ENCODE measurements at places on chromosomes 7 and 10. TPM values are rescaled to one million over a fixed set of nuclear protein-coding genes. Genes with fewer than 3 reads are reported as not detected.

DNA sequence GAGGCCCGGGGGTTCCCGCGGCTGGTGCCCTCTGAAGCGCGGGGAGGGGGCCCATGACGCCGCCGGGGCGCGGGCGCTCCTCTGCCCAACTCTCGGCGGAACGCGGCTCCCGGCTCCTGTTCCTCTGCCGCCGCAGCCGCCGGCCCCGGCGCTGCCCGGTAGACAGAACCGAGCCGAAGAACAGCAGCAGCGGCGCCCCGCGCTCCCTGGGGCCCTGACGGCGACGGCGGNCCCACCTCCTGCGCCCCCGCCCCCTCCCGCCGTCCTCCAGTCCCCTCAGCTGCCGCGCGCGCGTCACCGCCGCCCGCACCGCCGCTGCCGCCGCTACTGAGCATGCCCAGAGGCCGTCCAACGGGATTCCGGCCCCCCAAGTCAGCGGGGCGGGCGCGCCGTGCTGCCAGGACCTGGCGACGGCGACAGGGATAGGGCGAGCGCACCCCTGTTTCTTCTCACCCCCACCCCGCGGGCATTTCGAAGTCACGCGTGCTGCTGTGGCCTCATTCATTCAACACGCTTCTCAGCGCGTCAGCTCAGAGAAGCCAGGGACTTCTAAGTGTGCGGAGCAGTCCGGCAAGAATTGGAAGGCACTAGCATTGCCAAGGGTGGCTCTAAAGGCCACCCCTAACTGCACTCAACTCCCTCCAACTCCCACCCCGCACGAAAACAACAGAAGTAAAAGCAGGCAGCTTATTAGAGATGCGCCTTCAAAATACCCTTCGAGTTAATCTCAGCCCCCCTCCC is at the start of gene IPMK:
IPMK (minus strand) TSS at position 182 of the 741 bp plus-strand sequence. CDS start 283 bp downstream, outside the sequence.
- DNase-seq, result peak; percentile 62

GRCh38 chr10:19756919-19757318 is 59.3 kb upstream of the PLXDC2 start:
- no peak for DNase-seq

GRCh38 chr10:21432266-21432665 is 93.2 kb downstream of the SKIDA1 start:
- DNase-seq, result no peak

DNA sequence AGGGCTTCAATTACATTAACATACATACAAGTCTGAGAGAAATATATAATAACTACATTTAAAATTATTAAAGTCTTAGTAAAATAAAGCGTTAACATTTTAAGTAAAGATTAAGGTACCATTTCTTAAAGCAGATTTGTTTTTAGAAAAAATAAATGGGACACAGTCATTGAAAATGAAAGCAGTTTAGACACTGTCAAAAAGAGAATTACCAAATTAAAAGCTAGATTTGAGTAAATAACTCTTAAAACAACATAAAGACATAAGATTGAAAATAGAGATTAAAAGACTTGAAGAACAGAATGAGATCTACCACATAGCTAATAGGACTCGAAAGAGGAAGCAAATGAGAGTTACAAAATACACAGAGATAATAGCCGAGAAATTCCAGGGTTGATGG is 562.2 kb upstream of the FOXK1 start:
- no peak for DNase-seq

GRCh38 chr7:95682913-95683312 is 86.6 kb upstream of the PDK4 start:
- DNase-seq, result no peak

DNA sequence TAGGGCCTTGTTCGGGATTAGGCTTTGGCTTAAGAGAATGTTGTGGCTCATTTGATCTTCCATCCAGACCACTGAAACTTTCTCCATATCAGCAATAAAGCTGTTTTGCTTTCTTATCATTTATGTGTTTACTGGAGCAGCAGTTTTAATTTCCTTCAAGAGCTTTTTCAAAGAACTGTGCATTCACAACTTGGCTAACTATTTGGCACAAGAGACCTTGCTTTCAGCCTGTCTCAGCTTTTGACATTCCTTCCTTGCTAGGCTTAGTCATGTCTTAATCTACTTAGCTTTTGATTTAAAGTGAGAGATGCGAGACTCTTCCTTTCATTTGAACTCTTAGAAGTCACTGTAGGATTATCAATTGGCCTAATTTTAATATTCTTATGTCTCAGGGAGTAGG is 19.1 kb upstream of the AKR1B1 start:
- no peak for DNase-seq

- DNase-seq, result no peak
These were observed 420.4 kb upstream of the SEMA3A start for GRCh38 chr7:84614821-84615501.

DNA sequence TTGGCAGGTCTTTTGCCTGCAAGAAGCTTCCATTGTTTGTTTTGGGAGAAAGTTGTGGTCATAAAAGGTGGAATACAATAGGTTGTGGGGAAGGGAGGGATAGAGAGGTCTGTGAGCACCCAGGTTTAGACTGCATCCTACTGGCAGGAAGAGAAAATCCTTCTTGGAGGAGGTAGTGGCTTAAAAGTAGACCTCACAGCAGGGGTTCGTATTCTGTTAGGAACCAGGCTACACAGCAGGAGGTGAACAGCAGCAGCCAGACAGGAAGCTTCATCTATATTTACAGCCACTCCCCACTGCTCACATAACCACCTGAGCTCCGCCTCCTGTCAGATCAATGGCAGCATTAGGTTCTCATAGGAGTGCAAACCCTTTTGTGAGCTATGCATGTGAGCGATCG is 245.3 kb downstream of the NSUN6 start:
- DNase-seq, result no peak

- no peak for DNase-seq
These were observed 1.4 kb downstream of the CPA1 start for GRCh38 chr7:130381468-130382312.

- no peak for DNase-seq
These were observed 184.4 kb downstream of the LRRTM3 start for GRCh38 chr10:67110286-67110685.

DNA sequence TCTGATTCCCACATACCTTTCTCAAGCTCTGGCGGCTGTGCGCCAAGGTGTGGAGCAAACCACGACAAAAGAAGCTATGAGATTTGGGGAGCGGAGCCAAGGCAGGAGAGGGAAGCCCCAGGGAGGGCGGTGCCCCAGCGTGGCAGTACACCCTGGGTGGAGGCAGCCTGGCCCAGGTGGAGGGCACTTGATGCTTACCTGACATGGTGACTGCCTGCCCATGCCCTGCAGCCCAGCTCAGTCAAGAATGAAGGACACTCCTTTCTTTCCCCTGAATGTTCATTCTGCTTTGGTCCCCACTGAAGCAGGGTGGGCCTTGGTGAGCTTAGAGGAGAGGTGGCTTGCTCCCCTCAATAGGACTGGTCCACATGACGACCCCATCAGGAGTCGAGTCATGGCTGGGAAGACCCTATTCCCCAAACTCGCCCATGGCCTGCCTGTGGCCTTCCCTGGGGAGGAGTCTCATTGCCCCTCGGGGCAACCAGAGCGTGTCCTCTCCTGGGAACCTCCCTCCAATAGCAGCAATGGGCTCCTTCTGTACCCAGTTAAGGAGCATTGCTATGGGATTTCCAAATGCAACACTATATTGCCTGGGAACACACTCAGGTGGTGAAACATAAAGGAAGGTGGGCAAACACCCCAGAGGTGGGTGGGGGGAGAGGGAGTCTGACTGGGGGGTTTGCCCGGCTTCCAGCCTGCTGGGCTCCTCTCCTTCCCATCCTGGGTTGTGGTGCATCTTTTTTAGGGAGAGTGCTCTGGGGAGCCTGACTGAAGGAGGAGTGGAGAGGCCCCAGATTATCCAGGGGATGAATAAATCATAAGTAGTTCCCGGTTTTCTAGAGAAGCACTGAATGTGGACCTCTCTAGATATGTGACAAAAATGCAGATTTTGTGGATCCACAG is 22.7 kb downstream of the RAMP3 start:
- DNase-seq, result no peak

GRCh38 chr7:142883571-142884285 is 1.8 kb downstream of the TRPV6 start:
- DNase-seq, result no peak

DNA sequence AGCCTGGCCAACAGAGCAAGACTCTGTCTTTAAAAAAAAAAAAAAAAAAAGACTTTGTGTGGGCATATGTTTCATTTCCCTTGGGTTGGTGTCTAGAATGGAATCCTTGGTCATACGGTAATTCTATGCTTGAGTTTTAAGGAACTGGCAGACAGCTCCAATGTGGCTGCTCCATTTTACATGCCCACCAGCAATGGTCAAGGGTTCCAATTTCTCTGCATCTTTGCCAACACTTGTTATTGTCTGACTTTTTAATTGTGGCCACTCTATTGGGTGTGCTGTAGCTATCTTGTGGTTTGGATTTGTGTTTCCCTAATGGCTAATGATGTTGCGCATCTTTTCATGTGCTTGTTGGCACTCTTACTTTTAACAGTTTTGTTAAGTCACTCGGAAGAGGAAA is 57.6 kb downstream of the BRI3 start:
- DNase-seq, result no peak

GRCh38 chr10:46223064-46223480 is 63.7 kb upstream of the ANTXRL start:
- DNase-seq, result no peak

- no peak for DNase-seq
These were observed 80.0 kb downstream of the MLLT10 start for GRCh38 chr10:21614000-21614399.

DNA sequence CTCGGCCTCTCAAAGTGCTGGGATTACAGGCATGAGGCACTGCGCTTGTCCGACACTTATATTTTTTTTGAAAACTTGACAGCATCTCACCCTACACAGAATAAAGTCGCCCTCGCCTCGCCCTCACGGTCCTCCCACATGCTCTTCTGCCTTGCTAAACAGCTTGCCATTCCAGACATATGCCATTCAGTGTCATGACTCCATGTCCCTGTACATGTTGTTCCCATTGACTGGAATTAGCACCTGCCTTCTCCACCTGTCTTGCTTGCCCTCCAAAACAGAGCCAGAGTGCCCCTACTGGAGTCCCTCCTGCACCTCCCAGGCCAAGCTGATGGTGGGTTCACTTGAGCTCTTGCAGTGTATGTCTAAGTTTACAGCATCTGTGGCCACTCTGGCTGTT is 6.2 kb downstream of the NIPSNAP2 start:
- DNase-seq, result no peak

GRCh38 chr7:47153058-47153457 is 428.9 kb downstream of the TNS3 start:
- DNase-seq, result peak; percentile 31

GRCh38 chr7:107953924-107954303 is 49.0 kb downstream of the LAMB1 start:
- DNase-seq, result no peak

- DNase-seq, result no peak
These were observed 65.0 kb downstream of the SVIL start for GRCh38 chr10:29569795-29570194.

DNA sequence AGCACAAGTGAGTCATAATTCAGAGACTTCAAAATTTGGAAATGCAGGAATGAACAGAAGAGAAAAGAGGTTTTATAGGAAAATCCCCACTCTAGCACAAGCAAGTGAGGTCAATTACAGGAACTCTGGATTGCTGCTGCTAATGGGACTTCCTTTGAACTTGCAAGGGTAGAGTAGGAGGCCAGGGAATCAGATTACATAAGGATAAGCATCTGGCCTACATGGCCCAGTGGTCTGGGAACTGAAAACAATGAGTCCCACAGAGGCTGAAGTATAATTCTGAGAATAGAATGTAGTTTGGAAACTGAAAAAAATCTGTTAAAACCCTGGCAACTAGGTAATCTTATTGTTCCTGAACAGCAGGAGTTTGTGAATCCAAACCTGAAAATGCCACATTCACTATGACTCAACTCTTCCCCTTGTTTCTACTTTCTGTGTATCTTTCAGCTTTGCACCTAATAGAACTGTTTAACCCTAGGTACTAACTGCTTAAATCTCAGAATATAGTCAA is 66.5 kb downstream of the CTNNA3 start:
- DNase-seq, result no peak

GRCh38 chr7:18509481-18509880 is 13.9 kb downstream of the HDAC9 start:
- DNase-seq, result no peak

DNA sequence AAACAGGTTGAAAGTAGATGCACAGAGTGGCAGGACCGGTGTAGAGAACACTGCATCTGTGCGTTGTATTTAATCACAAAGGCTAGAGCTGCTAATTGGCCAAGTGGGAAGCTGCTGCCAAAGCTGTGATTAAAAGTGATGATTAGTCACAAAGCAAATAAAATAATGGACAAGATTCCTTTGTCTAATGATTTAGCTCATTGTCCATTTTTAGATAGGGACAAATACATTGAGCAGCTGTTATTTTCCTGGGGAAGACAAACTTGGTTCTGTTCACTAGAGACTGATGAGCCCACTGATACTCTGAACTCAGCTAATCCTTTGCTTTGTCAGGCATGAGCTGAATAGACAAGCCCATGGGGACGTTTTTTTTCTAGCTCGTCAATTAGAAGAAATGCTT is 19.7 kb downstream of the UBE3C start:
- no peak for DNase-seq

DNA sequence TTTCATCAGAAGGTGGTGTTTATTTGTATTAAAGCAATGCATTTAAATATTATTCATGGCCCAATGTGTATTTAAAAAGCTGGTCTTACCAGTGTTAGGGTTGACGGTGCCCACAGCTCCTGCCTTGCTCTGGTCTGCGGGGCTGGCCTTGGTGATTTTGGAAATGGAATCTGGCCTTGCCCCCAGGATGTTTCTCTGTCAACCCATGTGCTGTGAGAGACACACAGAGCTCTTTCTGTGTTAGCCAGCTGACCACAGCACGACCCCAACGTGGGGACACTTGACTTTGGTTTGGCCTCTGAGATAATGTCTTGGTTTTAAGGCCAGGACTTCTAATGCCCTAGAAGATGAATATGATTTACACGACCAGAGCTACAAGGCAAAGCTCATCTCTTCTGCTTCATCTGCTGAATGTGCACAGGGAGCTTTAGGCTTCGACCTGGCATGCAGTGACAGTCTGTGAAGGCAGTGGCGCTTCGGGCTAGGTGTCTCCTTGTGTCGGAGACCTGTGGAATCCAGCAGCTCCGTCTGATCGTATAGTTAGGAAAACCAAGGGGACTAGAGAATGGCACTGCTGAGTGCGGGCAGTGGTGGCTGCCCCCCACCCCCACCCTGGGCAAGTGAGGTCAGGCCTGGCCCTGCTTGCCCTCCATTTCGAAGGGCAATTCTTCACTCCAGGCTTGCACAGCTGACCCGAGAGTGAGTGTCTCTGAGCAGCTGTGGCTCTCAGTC is 246.1 kb downstream of the EBF3 start:
- no peak for DNase-seq

- DNase-seq, result no peak
These were observed 542.5 kb downstream of the GATA3 start for GRCh38 chr10:8596929-8597472.

GRCh38 chr10:46520941-46521340 is 35.5 kb downstream of the GPRIN2 start:
- DNase-seq, result no peak

The STK32C gene
- 4.8 TPM for total RNA-seq

The GIMAP1 gene
- 4.9 TPM for total RNA-seq

The RRP12 gene
- 14.0 TPM for total RNA-seq

The PDGFA gene
- 28.9 TPM for total RNA-seq

The HMX3 gene
- not detected for total RNA-seq

The CYP2C19 gene
- not detected for total RNA-seq

The NUTM2E gene
- total RNA-seq, result not detected

The TRIM73 gene
- 3.8 TPM for total RNA-seq

The CLEC2L gene
- total RNA-seq, result 0.32 TPM
